Activated CD4-positive, alpha-beta T cell treated with anti-CD3 and anti-CD28 coated beads for 24 hours (primary cell): ENCODE measurements at places on chromosomes 4 and X.
A peak's percentile ranks its signal among the peaks of the same experiment; 100 is the strongest.

DNA sequence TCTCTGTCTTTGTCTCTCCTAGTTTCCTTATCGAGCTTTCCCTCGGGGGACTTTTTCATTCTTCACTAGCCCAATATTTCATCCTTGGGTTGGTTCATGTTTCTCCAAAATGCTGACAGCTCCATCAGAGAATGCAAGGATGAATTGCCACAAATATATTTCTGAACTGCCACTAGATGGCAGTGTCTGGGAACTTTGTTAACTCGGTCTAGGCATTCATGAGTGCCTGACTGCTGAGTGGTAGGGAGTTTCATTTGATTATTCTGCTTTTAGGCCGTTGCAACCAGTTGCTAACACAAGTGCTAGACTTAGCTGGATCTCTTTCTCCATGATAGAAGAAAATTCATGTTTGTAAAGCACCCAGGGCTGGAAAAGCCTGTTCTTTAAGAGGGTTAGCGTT, 73.5 kb upstream of the RAP2C start:
- no peak for DNase-seq

DNA sequence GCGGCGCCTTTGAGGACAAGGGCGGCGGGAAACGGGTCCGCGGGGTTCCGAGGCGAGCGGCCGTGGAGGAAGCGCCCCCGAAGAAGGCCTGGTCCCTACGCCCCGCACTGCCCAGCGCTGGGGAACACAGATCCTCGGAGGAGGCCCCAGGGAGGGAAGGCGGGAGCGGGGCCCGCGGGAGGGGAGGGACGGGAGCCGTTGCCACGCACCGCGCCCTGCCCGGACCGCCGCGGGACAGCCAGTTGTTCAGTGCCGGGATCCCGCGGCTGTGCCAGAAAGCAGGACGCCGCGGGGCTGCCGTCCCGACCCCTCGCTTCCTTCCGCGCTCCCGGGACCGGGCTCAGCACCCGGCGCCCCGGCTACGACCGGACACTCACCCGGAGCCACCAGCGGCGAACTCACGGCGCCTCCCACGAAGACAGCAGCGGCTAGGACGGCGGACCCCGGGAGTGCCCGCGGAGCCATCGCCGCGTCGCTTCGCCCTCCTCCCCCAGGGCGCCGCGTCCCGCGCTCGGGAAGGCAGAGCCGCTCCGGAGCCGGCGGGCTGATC, 278 bp downstream of the RELL1 start:
- DNase-seq = peak; percentile 29

GRCh38 chrX:129695937-129696336, 41.2 kb upstream of the APLN start:
- no peak for DNase-seq

DNA sequence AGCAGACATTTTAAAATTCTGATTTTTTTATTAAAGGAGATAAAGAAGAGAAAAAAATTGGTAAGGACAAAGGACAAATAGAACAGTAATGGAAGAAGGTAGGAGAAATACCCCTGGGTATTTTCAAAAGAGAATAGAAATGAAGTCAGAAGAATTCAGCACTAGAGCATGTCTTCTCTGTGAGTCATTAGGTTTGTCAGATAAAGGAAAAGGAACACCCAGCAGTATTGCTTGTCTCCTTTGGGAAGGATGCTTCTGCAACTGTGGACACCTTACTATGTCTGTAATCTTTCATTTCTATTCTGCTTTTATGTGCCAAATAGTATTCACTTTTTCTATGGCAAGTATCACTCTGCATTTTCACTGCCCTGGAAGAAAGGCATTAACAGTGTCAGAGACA, 24.0 kb upstream of the PCDH7 start:
- DNase-seq = no peak

GRCh38 chrX:64994131-64994798, 18.0 kb upstream of the ZC4H2 start:
- no peak for DNase-seq

- DNase-seq = no peak
Measured at GRCh38 chr4:109410776-109411175, 22.8 kb upstream of the SEC24B start.

DNA sequence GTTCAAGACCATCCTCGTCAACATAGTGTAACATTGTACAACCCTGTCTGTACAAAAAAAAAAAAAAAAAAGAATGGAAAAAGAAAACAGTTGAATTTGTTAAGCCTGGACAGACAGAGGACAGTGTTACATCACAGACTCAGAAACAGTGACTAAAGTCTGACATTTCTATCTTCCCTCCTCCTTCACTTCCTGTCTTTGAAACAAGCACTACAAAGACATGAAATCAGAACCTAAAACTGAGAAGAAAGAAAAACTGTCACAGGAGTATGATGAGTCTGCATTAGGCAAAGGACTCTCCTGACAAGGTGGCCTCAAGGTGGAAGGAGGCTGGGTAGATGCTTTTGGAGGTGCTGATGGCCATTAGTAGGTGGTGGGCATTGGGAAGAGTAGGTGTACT, 126.7 kb downstream of the RBM47 start:
- DNase-seq = no peak

- no peak for DNase-seq
Measured at GRCh38 chr4:78695910-78696309, 80.2 kb upstream of the BMP2K start.

GRCh38 chrX:50097071-50097470, 103.7 kb downstream of the AKAP4 start:
- no peak for DNase-seq

DNA sequence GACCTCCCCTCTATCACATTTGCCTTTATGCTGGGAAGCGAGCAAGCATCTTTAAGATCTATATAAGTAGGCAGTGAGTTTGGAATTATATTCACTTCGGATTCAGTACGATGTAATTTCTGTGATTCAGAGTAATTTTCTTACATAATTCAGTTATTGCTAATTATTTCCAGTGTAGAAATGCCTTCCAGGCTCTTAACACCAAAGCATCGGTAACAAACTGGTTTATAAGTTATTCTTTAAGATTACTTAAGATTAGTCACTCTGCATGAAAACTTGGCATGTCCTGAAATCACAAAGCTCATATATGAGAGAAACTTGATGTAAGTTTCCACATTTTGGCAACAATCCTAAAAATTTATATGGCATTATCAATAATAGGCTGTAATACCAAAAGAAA, 120.8 kb downstream of the ADAMTS3 start:
- no peak for DNase-seq

DNA sequence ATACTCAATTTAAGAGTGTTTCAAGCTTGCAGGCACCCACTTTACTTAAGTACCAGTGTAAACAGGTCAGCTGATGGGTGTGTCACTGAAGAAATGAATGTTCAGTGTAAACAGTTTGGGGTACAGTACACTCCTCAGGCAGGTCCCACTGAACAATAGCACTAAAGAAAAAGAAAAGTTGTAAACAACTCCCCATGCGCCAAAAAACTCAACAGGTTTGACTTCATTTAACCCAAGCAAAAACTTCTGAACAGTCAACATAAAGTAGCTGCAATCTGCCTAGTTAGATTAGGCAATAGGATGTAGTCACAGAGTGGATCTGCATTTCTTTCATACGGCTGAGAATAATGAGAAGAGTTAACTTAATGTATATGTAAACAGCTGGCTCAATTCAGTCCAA, 93.2 kb downstream of the FAM13A start:
- no peak for DNase-seq

- DNase-seq = no peak
Measured at GRCh38 chr4:87570290-87570805, 38.0 kb upstream of the DSPP start.

DNA sequence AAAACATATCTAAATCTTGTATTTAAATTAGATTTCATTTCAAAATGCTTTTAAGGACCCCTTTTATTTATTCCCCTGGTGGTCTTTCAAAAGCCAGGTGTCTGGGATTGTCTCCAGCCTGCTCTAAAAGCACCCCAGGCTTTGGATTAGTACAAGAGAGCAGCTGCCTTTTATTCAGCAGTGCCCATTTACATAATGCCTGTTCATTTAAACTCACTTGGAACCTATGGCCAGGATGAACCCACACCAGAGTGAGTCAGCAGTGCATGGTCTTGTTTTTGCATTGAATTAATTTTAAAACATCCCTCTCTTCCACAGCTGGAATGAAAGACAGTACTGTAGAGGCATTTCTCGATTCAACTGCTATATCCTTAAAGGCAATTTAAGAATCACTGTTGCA, 64.1 kb upstream of the TENM3 start:
- no peak for DNase-seq

DNA sequence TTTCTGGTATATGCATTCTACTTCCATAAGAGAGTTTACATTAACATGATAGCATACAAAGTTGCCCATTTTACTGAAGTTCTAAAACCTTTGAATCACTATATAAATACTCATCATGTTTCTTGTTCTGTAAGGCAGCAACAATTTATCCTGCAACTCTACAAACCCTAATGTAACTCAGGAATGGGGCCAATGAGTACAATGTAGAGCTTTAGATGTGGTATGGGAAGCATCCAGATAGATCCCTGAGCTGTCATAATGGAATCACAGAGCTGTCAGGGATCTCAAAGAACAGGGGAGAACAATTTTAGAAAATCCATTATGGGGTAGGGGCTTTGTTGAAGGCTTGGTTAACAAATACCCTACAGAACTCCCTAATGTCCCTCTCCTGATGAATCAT, 88.5 kb downstream of the DCUN1D4 start:
- no peak for DNase-seq

- no peak for DNase-seq
Measured at GRCh38 chrX:84216881-84217280, 28.9 kb upstream of the RPS6KA6 start.

DNA sequence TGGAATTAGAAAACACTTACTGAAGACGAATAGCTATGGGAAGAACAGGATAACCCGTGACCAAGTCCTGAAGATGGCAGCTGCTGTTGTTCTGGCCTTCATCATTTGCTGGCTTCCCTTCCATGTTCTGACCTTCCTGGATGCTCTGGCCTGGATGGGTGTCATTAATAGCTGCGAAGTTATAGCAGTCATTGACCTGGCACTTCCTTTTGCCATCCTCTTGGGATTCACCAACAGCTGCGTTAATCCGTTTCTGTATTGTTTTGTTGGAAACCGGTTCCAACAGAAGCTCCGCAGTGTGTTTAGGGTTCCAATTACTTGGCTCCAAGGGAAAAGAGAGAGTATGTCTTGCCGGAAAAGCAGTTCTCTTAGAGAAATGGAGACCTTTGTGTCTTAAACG, 2.4 kb downstream of the AGTR2 start:
- no peak for DNase-seq

DNA sequence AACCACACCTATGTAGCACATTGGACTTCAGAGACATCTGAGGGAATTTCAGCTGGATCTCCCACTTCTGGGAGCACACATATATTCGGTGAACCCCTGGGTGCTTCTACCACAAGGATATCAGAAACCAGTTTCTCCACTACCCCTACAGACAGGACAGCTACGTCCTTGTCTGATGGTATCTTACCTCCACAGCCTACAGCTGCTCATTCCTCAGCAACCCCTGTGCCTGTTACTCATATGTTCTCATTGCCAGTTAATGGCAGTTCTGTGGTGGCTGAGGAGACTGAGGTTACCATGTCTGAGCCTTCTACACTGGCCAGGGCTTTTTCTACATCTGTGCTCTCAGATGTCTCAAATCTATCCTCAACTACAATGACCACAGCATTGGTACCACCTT, 45.7 kb downstream of the ADGRG4 start:
- no peak for DNase-seq

GRCh38 chrX:2500803-2501558, at the start of the genes DHRSX and ZBED1:
TSS of gene DHRSX (minus strand) at chrX:2500976. CDS start at chrX:2500925, 51 bp downstream.
TSS of gene ZBED1 (minus strand) at chrX:2500976. CDS start at chrX:2490719, 10,257 bp downstream.
- DNase-seq = peak; percentile 47

- no peak for DNase-seq
Measured at GRCh38 chrX:110614596-110614995, 181.0 kb downstream of the CHRDL1 start.

DNA sequence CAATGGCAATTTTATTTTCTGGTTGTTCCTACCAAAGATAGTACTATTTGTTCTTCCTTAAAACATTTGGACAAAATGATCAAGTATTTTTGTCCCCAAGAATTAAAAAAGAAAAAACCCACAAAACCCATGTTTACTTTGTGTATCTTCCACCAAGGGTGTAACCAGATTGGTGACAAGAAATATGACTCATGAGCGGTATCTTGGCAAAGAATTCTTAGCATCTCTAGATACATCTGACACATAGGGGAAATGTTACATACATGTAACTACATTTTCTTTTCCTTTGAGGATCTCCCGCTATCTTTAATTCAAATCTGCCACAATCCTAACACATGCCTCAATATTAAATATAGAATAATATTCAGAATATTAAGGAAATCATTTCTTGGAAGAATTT, 78.7 kb downstream of the WDFY3 start:
- DNase-seq = no peak

DNA sequence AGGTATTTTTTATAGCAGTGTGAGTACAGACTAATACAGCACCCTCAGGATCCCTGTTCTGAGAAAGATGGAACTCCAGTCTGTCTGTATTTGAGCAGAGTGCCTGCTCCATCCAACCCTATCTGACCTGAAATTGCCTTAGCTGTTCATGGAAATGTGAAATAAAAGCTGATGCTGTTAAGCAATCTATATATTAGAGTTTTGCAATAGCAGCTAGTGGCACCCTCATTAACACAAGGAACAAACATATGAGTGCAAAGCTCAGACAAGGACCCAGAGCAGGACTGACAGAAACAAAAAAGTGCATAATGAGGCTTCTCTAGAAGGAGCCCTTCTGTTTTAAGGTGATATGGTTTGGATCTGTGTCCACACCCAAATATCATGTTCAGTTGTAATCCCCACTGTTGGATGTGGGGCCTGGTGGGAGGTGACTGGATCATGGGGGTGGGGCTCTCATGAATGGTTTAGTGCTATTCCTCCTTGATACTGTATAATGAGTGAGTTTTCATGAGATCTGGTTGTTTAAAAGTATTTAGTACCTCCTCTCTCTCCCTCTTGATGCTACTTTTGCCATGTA, 272.9 kb upstream of the KLF3 start:
- DNase-seq = no peak

GRCh38 chr4:8372506-8372905, 68.0 kb downstream of the ACOX3 start:
- no peak for DNase-seq

GRCh38 chr4:53043055-53043454, 180.9 kb downstream of the RASL11B start:
- no peak for DNase-seq

GRCh38 chr4:181819946-181820345, 423.3 kb upstream of the TENM3 start:
- no peak for DNase-seq

DNA sequence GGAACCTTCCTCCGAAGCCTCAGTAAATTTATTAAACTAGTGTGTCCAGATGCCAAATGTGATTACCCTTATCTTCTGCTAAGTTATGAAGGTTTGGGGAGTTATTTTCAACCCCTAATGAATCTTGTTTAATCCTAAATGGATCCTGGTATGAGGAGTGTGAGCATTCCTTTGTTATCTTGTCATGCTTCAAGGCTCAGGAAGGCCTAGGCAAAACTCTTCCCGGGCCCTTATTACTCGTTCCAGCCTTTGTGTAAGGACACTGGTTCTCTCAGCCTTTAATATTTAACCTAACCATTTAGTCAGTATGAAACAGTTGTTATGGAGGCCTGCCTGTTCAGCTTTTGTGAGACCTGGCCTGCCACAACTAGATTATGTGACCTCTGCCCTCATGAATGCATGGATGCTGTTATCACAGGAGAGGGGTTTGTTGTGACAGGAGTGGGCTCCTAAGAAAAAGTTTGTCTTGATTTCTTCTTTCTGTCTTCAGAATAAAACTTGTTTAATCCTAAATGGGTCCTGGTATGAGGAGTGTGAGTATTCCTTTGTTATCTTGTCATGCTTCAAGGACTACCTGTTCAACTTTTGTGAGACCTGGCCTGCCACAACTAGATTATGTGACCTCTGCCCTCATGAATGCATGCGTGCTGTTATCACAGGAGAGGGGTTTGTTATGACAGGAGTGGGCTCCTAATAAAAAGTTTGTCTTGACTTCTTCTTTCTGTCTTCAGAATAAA, 181.7 kb downstream of the SLC39A8 start:
- no peak for DNase-seq

GRCh38 chr4:129335276-129335675, 239.3 kb downstream of the C4orf33 start:
- DNase-seq = no peak
